Mucosa of gallbladder (tissue), 1 donor: ENCODE measurements at places on chromosomes 11 and 22.

DNA sequence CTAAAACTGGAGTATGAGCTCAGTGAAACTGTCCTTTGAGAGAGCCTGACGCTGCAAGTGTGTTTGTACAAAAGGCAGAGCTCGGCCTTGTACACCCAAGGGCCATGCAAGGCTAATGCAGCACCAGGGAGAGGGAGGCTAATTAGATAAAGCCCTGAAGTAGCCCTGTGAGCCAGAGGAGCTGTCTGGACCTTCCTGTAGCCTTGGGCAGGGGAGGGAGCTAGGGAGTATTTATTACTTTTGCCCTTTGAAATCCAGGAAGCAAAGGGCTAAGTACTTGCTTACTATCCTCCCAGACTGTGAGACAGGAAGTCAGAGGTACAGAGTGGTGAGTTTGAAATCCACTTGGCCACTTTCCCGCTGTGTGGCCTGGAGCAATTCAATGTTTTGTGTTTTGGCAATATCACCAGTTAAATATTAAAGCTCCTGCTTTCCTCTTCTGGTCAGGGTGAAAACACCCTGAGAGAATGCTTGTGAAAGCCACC, 10.2 kb upstream of the LDHA start:
- DNase-seq = peak; percentile 81

- DNase-seq = no peak
Observed at GRCh38 chr11:133834682-133835592, 10.4 kb downstream of the SPATA19 start.

DNA sequence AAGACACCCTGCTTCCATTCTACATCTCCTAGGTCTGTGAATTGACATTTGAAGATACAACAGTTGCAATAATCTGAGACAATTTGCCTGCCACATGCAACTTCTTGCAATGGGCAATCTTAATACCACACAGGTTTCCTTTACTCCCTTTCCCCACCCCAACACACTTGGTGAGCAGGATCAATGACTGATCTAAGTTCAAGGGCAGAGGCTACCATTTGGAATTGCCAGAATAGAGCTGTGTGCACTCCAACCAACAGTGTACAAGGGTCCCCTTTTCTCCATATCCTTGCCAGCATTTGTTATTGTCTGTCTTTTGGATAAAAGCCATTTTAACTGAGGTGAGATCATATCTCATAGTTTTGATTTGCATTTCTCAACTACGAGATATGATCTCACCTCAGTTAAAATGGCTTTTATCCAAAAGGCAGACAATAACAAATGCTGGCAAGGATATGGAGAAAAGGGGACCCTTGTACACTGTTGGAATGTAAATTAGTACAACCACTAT, 2.9 kb upstream of the NNMT start:
- DNase-seq = no peak

DNA sequence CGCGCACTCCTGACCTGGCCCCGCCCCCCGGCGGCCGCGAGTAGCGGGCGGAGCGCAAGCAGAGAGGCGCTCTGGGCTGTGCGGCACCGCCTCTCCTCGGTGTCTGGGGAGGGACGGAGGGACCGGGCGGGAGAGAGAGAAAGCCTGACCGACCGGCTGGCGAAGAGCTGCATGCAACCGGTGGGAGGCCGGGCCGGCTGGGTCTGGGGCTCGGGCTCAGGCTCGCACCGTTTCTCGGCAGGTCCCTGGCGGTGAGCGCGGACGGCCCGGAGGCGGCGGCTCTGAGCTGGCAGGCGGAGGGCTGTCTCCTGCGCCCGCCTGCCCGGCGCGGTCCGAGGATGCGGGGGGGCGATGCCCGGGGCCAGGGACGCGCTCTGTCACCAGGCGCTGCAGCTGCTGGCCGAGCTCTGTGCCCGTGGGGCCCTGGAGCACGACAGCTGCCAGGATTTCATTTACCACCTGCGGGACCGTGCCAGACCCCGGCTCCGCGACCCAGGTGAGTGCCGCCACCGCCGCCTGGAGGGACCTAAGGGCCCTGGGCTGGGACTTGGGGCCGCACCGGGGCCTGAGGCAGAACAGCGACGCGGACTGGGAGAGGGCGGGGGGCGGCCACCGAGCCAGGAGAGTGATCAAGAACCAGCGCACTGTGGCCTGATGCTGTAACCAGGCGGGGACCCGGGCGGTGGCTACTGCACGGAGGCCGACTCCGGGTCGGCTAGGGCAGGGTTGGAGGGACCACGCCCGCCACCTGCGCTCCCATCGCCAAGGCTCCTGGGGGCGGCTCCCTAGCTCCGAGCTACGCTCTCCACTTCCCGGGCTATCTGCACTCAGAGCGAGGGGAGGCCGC, at the start of gene SYT9:
SYT9 (plus strand) TSS at position 69 of the 847 bp plus-strand sequence; CDS start at position 352, 283 bp downstream.
- peak; percentile 51 for DNase-seq

DNA sequence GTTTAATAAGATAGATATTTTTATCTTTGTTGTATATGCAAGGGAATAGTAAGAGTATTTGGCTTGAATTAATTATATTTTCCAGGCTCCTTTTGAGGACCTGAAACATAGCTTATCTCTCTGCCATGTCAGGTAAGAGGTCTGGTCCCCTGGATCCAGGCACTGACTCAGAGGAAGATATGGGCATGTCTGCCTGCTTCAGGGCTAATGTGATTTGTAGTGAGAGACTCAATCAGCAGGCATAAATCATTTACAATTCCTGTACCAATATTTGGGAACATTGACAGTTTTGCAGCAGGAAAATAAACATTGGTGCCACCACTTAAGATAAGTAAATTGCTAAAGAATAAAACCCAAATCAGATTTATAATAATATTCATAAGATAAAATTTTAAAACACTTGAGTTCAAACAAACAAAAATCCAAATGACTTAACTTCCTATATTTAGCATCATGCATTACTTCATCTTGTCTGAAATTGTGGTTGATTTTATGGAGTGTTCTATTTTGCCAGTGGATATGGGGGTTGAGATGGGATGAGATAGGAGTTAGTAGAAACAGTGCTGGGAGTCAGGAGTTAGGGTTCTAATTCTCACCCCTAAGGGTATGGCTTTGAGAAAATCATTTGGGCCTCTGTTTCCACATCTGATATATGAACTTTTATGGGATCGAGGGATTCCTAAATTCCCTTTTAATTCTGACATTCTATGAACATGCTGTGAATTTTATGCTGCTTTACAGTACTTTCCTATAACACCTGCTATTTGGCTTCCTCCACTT, 5.1 kb upstream of the CALCA start:
- no peak for DNase-seq

DNA sequence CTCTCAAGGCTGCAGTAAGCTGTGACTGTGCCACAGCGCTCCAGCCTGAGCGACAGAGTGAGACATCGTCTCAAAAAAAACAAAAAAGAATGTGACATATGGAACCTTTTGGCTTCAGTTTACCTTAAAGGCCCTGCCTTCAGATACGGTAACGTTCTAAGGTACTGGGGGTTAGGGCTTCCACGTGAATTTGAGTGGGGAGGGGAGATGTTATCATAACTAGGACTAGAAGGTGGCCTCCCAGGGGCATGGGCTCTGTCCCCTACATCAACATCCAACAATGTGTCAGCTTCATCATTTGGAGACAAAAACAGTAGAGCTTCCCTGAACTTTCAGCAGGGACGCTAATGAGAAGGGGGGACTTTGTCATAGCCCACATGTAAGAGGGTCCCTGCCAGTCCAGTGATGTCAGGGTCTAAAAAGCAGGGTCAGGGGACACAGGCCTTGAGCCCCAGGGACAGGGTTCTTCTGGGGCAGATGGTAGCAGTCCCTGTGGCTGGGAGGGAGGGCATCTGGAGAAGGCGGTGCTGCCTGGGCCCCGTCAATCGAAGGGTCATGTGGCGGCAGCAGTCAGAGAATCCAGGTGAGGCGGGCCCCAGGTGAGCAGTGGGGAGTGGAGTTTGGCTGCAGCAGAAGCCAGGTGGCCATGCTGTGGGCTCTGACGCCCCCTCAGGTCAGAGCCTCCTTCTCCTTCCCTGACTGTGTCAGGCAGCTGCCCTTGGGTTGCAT, 79.8 kb downstream of the BCR start:
- no peak for DNase-seq

DNA sequence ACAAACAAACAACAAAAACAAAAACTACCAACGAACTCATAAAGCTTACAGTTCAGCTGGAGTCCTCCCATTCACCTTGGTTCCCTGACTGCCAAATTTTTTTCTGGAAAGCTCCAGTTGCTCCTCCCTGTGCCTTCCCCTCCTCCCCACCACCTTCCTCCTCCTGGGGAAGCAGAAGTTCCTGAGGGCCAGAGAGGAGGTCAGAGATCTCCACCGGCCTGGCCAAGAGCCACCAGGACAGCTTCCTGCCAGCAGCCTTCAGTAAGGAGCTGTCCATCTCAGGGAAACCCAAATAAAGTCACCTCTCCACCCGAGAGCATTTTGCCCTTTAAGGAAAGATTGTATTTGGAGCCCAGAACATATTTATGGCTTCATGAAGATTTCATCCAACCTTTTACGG, 20.0 kb downstream of the APLNR start:
- no peak for DNase-seq
